OCI-LY7 (cell line): ENCODE measurements at places on chromosomes 13 and 19. TPM values are rescaled to one million over a fixed set of nuclear protein-coding genes. Genes with fewer than 3 reads are reported as not detected.

DNA sequence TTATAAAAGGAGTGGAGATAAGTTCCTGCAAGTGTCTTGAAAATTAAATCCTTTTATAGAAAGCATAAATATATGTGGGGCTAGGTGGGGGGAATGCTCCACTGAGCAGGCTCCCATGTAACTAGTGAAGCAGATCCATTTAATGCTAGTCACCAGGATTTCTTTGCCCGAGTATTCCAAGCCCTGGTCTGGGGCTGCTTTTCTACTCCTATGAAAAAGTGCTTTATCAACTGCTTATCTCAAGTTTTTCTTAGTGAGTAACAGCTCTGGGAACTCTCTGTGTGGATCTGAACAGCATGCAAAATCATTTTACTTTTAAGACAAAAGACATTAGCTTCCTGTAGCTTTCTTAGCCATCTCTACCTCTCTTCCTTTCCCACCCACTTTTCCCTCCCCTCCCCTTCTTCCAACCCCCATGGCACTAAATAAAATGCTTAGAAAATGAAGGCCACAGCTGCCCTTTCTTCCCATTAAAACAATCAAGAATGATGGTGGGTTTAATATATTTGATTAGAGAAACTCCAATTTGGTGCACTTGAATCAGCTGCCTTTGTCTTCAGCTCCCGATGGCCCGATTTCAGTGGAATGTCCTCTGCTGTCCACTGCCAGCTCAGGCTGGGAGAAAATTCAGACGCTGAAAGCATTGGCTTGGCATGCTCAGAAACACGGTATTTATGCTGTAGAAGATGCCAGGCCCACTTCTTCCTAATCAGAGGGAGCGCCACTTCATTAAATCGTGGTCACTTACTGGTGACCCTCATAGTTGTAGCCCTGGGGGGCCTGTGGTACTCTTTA lies 475.1 kb downstream of the FOXO1 start:
- no peak for DNase-seq

GRCh38 chr19:50556282-50557008 lies 11.8 kb downstream of the LRRC4B start:
- peak; percentile 82 for DNase-seq

DNA sequence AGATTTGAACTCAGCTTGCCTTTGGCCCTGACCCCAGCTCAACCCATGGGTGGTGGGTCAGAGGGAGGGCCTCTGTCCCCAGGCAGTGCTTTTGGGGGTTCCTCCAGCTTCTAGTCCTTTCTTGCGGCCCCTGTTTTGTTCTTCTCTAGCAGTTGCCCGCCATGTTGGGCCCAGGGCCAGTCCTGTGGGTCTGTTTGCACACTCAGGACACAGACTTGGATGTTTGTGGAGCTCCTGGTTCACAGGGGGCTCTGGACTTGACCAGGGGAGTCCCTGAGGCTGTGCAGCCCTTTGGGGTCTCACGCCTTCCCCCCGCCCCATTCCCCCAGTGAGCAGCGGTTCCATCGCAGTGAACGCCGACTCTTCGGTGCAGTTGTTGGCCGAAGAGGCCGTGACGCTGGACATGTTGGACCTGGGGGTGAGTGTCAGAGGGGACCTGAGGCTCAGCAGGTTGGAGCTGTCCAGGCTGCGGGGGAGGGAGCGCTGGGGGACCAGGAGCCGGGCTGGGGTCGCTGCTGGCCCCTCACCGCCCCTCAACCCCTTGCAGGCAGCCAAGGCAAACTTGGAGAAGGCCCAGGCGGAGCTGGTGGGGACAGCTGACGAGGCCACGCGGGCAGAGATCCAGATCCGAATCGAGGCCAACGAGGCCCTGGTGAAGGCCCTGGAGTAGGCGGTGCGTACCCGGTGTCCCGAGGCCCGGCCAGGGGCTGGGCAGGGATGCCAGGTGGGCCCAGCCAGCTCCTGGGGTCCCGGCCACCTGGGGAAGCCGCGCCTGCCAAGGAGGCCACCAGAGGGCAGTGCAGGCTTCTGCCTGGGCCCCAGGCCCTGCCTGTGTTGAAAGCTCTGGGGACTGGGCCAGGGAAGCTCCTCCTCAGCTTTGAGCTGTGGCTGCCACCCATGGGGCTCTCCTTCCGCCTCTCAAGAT lies 2.5 kb downstream of the ATP5F1D start:
- peak; percentile 91 for DNase-seq

DNA sequence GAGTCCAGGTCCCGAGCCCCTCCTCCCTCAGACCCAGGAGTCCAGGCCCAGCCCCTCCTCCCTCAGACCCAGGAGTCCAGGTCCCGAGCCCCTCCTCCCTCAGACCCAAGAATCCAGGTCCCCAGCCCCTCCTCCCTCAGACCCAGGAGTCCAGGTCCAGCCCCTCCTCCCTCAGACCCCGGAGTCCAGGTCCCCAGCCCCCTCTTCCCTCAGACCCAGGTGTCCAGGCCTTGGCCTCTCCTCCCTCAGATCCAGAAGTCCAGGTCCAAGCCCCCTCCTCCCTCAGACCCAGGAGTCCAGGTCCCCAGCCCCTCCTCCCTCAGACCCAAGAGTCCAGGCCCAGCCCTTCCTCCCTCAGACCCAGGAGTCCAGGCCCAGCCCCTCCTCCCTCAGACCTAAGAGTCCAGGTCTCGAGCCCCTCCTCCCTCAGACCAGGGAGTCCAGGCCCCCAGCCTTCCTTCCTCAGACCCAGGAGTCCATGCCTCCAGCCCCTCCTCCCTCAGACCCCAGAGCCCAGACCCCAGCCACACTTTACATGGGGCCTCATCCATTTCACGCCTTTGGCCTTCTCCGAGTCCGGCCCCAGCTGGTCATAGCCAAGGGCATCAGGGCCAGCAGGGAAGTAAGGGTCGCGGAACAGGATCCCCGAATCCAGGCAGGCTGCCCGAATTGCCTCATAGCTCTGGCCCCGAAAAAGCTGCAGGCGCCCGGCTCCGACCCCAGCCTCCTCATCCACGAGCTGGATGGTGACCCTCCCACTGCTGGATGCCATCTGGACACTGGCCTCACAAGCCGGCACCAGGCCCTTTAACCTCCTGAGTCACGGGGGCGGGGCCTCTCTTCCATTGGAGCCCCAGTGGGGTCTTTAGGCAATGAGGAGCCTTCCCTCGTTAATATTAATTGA lies 628 bp downstream of the CAPN12 start:
- DNase-seq = no peak

- no peak for DNase-seq
These were observed 103.9 kb downstream of the GADD45B start for GRCh38 chr19:2579678-2580280.

GRCh38 chr13:39446865-39447264 lies 156.1 kb downstream of the LHFPL6 start:
- no peak for DNase-seq

DNA sequence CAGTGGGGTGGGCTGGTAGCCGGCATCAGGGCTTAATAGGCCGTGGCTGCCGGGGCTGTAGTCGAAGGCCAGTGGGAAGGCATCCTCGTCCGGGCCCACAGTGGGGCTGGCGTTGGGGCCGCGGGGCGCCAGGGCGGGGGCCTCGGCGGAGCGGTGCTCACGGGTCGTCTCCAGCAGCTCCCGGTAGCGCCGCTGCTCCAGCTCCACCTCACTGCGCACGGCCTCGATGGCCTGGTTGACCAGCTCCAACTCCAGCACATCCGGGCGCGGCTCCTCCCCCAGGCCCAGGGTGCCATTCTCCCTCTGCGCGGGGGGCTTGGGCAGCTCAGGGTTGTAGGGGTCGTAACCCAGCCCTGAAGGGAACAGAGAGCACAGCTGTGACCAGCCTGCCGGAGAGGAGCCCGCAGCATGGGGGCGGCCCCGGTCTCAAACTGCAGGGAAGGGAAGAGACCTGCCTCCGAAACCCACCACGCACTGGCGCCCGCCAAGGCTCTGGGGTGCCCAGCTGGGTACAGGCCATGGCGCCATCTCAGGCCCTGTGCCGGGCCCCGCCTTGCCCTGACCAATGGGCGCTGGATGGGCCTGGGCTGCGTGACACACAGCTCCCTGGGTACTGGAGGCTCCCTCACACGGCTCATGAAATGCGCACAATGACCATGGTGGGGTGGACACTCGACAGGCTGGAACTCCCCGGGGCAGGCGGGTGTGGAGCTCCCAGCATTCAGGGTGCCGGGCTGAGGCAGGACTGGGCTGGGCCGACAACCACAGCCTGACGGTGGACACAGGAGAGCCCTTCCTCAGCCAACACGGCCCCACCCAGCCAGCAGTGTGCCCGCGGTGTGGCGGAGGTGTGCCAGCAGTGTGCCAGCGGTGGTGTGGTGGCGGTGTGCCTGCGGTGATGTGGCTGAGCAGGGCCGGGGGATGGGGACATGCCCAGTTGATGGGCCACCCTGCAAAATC lies 16.5 kb upstream of the ATP8B3 start:
- no peak for DNase-seq

DNA sequence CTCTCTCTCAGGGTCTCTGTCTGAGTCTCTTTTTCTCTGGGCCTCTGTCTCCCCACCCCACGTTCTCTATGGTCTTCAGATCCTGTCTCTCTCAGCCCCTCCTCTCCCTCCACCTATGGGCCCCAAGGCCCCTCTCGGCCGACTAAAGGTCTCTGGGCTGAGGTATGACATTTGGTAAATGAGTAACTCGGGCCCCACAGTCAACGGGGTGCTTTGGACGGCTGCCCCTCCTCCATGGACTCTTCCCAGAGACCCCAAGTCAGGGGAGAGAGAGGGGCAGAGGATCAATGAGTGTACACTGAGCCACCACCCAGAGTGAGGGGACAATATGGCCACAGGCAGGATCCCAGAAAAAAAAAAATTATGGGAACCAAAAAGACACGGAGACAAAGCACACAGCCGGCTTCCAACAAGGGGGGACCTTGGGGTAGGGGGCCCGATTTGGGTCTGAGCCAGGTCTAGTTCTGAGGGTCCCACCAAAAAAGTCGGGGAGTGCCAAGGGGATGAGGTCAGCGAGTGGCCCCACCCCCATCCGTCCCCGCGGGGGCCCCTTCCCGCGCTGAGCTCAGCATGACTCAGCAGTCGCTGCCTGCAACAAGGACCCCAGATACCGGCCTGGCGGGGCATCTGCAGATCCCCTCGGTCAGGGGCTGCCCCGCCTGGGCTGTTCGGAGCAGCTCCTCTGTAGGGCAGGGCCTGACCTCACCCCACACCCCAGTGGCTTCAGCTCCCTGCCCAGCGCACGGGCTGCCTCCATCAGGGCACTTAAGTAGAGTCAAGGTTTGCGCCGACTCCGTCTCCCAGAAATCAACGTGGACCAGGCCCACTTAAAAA lies 1.5 kb upstream of the FTL start:
- DNase-seq = no peak

DNA sequence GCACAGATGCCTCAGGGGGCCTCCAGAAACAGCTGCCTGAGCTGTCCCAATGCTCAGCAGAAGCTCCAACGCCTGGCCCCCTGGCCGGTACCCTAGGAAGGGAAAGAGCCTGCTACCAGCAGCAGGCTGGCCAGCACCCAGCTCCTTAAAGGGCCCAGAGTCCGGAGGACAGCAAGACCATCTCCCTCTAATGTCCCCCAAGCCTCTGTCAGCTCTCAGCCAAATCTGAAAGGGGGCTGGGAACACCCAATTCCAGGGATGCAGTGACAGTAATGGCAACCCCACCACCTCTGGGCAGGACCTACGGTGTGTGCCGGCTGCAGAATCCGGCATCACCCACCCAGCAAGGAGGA lies 4.2 kb downstream of the PPP6R1 start:
- DNase-seq = peak; percentile 31

DNA sequence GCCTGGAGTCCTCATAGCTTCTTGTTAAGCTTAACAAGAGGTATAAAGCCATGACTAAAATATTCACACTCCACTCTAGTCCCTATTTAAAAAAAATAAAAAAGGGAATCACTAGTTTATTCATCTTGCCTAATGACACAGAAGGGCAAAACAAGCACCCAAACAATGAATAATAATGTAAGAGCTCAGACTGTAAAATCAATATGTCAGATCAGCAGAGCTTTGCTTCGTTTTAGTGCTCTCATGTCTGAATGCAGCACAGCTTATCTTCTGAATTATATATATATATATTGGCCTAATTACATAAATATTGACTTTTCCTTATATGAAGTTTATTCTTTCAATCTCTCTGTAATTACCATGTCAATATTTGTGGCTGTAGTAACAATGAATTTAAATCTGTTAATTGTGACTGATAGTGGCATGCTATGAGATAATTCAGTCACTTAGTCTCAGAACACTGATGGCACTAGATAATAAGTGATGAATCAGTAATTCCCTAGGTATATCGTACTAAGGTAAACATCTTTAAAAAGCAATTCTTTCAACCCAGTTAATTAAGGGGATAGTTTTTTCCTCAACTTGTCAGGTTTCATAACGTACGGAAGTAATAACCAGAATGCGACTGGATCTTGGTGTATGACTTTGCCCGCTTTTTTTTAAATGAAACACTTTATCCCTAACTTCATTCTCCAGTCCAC lies 361.9 kb upstream of the GPC6 start:
- no peak for DNase-seq

DNA sequence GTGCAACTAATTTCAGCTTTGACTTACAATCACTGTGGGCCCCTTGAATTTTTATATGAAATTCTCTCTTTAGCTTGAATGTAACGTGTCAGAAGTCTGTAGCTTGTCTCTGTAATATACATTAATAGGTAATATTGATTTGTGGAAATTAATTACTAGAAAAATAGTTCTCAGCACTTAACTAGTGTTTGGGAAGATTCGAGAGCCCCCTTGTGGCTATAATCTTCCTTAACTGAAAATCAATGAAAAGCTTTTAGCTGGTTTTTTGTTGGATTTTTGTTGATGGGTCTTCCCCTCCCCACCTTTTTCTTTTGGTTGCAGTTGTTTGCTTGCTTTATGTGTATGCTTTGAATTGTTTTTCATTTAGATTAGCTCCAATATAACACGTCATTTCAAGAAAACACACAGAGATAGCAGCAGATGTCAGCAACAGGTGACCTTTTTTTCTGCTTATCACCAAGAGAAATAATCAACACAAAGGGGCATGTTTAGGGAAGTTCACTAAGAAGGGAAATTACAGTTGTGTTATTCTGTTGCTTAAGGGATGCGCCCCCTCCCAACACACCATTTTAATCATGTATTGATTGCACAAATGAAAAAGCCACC lies 176.8 kb downstream of the OXGR1 start:
- DNase-seq = peak; percentile 3

- DNase-seq = peak; percentile 88
These were observed at the start of gene ZBTB7A for GRCh38 chr19:4066682-4067395. Gene ZBTB7A (minus strand): TSS chr19:4066899. CDS start chr19:4055232, 11,667 bp downstream.

DNA sequence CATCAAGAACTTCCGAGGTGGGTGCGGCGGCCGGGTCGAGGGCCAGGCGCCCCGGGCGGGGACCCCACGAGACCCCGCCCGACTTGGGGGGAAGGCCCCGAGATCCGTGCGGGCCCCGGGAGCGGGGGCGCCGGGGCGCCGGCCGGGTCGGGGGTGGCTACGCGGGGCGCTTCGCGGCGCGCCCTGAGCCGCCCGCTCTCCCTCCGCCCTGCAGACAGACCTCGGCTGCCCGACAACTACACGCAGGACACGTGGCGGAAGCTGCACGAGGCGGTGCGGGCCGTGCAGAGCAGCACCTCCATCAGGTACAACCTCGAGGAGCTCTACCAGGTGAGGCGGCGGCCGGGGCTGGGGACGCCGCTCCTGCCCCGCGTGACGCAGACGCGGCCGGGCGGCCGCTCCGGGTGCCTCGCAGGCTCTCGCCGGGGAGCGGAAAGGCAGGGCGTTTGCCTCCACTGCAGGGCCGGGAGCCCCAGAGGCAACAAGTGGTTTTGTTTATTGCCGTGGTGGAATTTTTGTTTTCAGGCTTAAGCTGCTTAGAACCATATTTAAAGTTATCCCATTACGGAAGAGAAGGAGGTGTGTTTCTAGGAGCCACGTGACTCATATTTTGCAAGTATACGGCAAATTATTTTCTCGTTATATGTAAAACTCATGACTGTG lies 477 bp downstream of the CUL4A start:
- peak; percentile 65 for DNase-seq

Gene LRRC8E
- not detected in 2 replicates for total RNA-seq

Gene C19orf85
- not detected in 2 replicates for total RNA-seq

Gene TNFAIP8L1
- 22.7 and 24.3 TPM in 2 replicates for total RNA-seq

Gene SIGLEC8
- not detected in 2 replicates for total RNA-seq

Gene PSG4
- total RNA-seq = not detected in 2 replicates

Gene CYP4F8
- not detected in 2 replicates for total RNA-seq

Gene COL5A3
- not detected in 2 replicates for total RNA-seq
